DMS 273 treated with DMSO at 0.1 percent for 48 hours (cell line): ENCODE measurements at places on chromosomes 16 and 17.

DNA sequence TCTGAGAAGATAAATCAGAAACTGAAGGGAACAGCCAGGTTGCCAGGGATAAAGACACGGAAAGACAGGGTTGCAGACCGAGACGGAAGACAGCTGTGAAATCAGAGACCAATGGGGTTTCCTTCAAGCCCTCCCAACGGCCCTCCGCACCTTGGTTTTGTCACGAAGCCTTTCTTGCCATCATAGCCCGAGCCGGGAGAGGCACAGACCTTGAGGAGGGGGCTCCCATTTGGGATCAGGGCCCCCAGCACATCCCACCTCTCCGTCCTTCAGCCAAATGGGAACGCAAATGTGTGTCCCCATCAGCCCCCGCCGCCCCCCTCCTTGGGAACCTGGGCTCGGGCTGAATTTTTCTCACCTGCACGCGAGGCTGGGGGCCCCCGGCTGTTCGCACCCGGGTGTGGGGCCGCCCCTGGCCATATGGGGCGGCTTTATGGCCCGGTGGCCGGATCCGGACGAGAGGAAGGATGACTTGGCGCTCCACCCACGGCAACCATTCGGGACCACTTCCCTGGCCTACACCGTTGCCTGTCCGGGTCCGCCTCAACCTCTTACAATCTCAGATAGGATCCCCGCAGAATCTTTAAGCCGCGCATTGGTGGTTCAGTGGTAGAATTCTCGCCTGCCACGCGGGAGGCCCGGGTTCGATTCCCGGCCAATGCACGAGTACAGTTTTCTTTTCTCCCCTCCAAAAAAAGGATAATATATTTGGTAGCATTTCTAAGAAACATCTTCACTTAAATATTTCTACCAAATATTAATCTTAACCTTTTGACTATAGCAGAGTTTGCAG is 1.4 kb upstream of the HES7 start:
- peak; percentile 26 for DNase-seq

DNA sequence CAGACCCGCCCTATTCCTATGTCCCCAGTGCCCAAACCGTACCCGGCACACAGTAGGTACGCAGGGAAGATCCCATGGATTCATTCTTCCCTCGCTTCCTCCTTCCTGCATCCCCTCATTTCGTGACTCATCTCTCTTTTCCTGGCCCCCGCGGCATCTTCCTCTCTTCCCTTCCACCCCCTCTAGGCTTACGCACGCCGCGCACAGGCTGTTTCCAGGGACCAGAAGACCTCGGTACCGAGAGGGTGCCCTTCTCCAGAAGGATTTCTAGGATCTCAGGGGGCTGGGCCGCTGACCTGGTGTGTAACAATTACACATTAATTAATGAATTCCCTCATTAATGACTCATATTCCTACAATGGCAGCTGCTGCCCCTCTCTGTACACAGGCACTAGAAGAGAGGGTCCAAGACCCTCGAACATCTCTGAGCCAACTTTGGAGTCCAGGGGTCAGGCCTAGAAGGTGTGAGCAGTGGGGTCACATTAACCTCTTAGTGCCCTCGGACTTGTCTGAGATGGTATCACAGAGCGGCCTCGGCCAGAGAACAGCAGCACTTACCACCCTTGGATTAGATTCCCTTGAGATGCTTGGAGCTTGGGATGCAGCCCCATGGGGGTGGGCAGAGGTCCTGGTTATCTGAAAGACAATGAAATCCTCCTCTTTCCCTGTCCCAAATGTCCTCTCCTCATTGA is 16.8 kb upstream of the PLLP start:
- DNase-seq = no peak

DNA sequence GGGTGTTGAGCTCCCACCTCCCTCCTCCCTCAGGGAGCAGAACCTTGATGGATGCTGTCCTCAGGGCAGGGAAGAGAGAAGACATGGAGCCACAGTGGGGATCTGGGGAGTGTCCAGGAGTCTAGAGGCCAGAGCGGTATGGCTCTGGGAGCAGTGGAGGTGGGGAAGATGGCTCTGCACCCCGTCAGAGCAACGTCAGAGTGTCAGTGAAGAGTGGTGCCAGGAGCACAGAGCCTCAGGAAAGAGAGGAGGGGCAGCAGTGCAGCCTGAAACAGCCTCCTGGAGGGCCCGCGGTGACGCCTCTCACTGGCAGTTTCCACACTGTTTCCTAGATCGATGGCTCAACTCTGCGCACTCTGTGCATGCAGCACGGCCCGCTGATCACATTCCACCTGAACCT is 23.2 kb upstream of the SLC5A11 start:
- no peak for DNase-seq

DNA sequence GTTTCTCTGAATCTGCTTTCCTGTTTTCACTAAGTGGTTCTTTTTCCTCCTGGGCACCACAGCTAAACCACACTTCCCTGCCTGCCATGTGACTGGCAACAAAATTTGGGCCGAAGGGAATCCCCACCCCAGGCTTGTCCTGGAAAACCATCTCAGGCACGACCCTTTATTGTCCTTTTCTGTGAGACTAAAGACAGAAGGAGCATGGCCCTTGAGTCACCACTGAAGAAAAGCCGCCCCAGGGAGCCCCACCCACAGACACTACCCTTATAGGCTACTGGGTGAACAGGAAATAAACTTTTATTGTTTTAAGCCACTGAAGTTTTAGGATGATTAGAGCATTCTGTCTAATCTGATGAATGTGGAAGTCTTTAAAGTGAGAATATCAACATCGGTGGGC is 88.6 kb upstream of the BRD7 start:
- no peak for DNase-seq

DNA sequence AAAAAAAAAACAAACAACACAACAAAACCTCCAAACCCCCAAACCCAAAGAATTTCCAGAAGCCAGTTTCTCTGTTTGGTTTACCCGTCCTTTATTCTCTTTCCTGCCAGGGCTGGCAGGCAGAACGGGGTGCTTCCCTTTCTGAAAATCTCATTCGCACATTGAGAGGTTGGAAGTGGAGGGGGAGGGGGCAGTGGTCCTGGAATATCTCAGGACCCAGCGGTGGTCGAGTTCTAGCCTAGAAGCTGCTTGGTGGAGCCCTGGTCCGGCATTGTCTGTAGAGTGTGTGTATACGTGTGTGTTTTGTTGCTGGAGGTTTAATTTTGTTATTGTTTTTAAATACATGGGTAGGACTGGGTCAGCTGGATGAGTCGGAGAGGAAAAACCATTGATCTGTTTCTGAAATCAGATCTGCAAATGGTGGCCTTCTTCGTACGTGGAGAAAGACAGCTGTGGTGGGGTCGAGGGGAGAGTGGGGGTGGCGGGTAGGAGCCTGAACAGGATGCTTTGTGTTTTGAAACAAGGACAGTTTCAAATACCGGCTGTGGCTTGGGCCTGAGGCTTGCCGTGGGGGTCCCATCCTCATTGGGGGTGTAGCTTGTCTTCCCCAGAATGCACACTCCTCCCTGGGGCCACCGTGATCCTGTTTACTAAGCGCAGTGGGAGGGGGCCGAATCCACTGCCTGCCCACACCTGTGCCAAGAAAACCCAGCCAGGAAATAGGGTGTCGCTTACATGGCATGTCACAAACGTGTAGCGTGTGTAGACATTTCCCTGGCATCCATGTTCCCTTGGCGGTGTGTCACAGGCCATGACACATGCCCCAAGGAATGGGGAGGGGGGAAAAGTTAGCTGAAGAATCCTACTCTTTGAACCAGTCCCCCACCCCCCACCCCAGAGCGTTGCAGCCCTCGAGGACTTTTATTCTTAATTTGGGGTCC is 1.6 kb downstream of the CMIP start:
- peak; percentile 35 for DNase-seq
